Upper lobe of left lung (tissue), 6 donors: ENCODE measurements at places on chromosomes 7 and 10. TPM values are rescaled to one million over a fixed set of nuclear protein-coding genes. Genes with fewer than 3 reads are reported as not detected.

GRCh38 chr7:142228537-142229104 is 29.2 kb downstream of the PRSS58 start:
- no peak for DNase-seq

GRCh38 chr10:97943294-97943693 is 87.1 kb downstream of the CRTAC1 start:
- no peak for DNase-seq

DNA sequence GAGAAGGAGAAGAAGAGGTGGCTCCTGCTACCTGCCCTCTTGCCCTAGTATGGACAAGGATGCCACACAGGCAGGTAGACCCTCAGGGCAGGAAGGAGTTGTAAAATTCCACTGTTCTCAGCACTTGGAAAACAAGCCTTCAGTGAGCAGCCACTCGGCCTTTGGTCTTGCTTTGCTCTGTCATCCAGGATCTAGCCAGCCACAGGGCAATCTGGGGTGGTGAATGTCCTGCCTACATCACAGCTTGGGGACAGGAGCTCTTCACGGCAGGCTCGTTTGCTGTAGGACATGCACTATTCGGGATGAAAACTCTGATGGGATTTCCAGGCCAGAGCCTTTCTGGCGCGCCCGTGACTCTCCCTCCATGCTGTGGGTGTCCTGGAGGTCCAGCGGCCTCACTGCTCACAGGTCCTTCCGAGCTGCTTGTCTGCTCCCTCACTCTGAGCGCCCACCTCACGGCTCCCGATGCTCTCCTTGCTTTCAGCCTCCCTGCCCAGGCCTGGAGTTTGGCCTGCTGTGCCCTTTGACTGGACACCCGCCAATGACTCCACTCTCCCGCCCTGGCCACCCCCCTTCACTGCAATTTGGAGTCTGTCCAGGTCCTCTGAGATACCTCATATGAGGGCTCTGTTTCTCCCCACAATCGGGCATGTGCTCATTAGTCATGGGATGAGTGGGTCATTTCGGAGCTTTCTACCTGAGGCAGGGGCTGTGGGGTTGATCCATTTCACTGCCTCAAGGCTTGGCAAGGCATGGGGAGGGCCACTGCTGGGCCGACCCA is 227.2 kb upstream of the GRB10 start:
- no peak for DNase-seq

GRCh38 chr7:151810441-151811232 is 66.3 kb downstream of the PRKAG2 start:
- no peak for DNase-seq

DNA sequence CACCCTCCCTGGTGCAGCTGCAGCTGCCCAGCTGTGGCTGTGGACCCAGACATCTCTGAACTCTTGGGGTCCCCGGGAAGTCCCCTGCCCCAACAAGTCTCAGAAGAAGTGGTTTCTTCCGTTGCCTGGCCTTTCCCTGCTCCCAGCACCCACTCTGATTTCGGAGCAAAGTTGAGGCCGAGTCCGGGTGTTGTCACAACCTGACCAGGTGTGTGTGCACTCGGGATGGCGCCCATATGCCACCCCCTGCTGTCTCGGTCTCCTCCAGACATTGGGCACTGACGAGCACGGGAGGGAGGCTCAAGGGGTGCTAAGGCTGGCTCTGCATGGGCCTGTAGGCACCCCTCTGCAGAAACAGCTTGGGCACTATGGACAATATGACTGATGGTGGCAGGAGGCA is 1055.3 kb downstream of the REEP3 start:
- peak; percentile 39 for DNase-seq

GRCh38 chr10:132946311-132946710 is 3.9 kb upstream of the CFAP46 start:
- DNase-seq = peak; percentile 45

GRCh38 chr7:53541475-53541874 is 506.0 kb downstream of the POM121L12 start:
- DNase-seq = no peak

- DNase-seq = no peak
These were observed 19.7 kb upstream of the SLC18A2 start for GRCh38 chr10:117221156-117221711.

DNA sequence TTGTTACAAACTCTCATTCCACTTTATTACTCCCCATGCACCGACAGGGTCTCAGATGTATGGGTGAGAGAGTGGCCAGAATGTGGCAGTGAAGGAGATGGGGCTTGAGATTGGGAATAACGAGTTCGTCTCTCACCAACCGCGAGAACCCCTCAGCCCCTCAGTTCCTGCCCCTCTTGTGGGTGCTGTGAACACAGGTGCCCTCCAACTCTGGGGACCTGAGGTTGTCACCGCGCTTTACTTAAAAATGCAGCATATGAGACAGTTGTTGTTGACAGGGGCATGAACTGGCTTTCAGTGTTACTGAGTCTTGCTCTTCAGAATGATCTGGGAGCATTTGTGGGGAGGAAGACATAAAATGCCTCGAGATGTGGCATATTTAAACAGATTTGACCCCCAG is 290.0 kb downstream of the WDR37 start:
- DNase-seq = no peak

GRCh38 chr7:22157552-22157951 is 199.4 kb downstream of the RAPGEF5 start:
- peak; percentile 39 for DNase-seq

DNA sequence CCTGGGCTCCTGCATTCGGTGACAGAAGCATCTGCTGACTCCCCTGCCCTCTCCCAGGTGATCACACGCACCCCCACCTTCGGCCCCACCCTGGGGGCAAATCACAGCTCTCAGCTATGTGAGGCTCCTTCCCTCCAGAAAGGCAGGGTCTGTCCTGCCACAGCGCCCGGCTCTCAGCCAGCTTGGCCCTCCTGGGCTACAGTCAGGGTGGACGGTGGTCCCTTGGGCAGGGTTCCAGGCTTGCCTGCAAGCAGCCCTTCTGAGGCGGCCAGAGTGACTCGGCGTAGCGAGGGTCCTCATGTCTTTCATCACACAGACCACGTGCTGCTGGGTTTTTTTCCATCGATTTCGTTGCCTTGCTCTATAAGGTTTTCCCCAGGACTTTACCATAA is 53.6 kb upstream of the EBF3 start:
- no peak for DNase-seq

GRCh38 chr7:106896231-106896630 is 31.1 kb downstream of the PIK3CG start:
- DNase-seq = no peak

DNA sequence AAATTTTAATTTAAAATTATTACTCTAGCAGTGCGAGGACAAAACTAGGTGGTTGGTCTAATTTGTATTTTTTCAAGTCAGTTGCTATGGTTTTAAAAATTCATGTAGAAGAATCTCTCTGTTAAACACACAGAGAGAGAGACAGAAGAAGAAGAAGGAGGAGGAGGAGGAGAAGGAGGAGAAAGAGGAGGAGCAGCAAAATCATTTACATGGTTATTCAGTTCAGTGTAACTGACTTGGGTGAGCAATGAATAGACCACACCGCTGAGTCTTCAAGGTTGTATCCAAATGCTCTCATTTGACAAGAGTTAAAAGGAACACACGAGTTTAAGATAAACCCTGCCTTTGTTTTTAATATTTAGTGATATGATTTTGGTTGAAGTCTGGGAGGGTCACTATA is 131.1 kb downstream of the PDE1C start:
- DNase-seq = no peak

GRCh38 chr10:108598831-108599230 is 1324.5 kb downstream of the XPNPEP1 start:
- no peak for DNase-seq

DNA sequence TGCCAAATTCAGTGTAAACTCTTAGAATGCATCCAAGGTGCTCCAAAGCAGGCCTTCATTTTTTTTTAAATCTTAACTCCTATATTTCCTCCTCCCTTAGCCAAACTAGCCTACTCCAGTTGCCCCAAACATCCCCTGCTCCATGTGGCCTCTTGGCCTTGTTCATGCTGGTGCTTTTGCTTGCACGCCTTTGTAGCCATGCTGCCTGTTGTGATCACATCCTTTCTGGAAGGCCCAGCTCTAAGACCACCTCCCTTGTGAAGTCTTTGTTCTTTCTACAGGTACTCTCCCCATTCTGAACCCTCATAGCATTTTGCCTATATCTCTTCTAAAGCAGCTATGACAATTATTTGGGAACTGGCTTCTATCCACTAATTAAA is 375.3 kb upstream of the NFE2L3 start:
- DNase-seq = no peak

GRCh38 chr7:95875519-95875918 is 103.2 kb downstream of the DYNC1I1 start:
- DNase-seq = no peak

DNA sequence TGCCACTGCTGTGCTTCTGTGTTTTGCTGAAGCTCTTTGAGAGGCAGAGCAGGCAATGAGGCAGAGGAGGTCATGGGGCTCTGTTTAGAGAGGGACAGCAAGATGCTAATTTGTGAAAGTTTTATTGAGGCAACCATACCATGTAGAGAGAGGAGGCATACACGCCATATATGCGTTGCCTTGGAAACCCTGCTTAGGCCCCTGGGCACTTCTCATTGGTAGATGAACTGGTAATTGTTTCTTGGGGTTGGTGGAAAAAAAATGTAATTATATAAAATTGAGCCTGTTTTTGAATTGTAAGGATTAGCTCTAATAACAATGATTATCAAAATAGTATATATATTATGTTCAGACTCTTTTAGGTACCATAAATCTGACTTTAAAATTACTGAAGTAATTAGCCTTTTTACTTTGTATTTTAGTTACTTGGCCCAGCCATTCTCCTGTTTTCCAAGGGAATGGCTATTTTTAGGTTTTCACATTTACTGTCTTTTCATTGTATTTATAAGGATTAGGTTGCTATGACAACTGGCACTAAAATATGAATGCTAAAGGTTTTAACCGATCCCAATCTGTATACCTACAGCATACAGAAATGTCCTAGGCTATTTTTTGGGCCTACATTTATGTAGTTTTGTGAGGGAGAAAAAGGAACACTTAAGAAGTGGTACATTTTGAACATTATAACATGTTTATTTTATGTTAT is 52.4 kb downstream of the BZW2 start:
- DNase-seq = no peak

The ZNF853 gene
- 2.9 TPM for total RNA-seq

The MMP21 gene
- total RNA-seq = 0.14 TPM
